CD4-positive, alpha-beta T cell treated with Interleukin-12 subunit alpha and Interleukin-12 subunit beta, for 1 hour (primary cell): ENCODE measurements at places on chromosomes 11 and 22.

GRCh38 chr22:45268167-45268957 is 16.4 kb upstream of the UPK3A start:
- DNase-seq, result peak; percentile 35

DNA sequence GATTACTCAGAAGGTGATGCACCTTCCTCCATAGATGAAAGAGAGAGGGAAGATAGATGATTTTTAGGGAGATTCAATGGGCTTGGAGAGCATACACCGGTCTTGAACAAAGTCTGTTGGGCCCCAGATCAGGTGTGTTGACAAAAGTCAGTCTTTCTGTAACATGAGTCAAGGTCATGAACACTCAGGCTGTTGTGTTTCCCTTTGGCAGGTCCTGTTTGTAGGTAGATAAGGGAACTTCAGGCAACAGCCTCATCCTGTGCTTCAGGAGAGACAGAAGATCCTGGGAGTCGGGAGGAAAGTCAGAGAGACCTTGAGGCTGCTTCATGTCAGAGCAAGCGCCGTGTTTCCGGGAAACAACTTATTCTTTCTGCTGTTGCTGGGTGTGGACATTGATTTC is 703.1 kb downstream of the BRD1 start:
- no peak for DNase-seq

DNA sequence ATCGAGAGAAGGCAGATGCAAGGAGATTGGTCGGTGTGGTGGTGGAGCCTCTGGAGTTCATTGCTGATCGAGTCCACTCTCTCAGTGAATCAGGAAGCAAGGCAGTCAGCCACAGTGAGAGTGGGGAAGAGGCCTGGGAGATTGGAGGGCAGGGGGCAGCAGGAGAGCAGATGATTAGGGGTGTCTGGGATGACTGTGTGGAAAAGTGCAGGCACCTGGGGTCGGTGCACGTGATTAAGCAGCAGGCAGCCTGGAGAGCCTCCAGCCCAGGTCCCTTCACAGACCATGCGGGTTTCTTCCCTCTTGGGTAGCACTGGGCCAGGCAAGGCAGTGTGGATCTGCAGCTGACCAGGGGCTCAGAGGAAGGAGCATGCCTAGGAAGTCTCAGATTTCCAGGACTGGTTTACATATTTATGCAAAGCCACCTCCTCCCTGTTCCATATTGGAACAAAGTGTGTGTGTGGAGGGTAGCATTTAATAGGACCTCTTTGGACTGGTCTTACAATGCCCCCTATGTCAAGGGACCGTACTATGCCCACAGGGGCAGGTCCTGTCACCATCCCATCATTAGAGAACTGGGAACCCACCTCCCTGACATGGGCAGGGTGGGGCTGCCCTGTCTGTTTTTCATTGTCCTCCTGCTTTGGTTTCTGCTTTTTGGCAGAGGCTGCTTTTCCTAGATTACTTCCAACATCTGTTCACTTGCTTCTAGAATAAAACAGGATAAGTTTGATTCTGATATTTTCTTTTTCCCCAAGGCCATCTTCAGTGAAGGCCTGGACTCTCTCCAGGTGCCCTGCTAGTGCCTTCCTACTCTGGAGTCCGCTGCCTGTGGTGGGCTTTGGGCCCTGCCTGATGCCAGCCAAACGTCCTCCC is 14.0 kb upstream of the GDPD5 start:
- no peak for DNase-seq

GRCh38 chr22:21818487-21819182 is 48.8 kb downstream of the MAPK1 start:
- no peak for DNase-seq

- no peak for DNase-seq
Measured at GRCh38 chr11:19777377-19778102, 64.9 kb downstream of the NAV2 start.

GRCh38 chr11:77522215-77522614 is 48.3 kb upstream of the PAK1 start:
- no peak for DNase-seq

DNA sequence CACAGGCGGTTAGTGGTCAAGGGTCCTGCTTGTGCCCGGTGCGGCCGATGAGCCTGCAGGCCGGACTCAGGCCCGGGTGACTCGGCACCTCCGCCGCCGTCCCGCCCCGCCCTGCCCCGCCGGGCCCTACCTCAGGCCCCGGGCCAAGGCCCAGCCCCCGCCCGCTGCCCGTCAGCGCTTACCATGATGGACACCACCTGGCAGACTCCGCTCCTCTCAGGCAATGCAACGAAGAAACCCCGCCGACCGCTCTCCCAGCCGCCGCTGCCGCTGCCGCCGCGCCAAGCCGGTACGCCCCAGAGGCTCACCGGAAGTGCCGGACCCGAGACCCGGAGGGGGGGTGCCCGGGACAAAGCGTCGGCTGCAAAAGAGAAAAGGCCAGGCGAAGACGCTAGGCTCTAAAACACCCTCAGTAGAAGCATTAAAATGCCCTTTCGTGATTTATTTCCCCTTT is at the start of gene UFD1:
Gene UFD1, minus strand, starts transcription at position 293 of the 454 bp plus-strand sequence. Its CDS starts 108 bp downstream, at position 185.
- peak; percentile 85 for DNase-seq

DNA sequence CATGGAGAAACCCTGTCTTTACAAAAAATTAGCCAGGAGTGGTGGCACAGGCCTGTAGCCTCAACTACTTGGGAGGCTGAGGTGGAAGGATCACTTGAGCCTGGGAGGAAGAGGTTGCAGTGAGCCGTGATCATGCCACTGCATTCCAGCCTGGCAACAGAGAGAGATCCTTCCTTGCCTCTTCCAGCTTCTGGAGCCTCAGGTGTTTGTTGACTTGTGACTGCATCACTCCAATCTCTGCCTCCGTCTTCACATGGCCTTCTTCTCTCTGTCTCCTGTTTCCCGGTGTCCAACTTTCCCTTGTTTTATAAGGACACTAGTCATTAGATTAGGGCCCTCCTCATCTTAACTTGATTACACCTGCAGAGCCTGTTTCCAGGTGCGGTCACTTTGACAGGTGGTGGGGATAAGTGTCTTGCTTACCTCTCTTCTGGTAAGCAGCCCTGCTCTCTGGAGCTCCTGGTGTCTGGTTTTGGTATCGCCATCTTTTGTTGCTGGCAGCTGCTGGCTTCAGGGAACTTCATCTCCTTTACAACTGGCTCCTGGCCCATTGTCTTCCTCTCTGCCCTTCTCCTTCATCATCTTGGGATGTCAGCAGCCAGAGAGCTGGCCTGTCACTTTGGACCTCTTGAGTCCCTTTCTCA is 8.2 kb upstream of the USP2 start:
- DNase-seq, result no peak

- no peak for DNase-seq
Measured at GRCh38 chr11:69130654-69131053, 25.1 kb upstream of the SMIM38 start.

GRCh38 chr11:121241343-121242211 is 51.0 kb upstream of the SC5D start:
- no peak for DNase-seq

- no peak for DNase-seq
Measured at GRCh38 chr11:379205-380094, 10.2 kb downstream of the B4GALNT4 start.

DNA sequence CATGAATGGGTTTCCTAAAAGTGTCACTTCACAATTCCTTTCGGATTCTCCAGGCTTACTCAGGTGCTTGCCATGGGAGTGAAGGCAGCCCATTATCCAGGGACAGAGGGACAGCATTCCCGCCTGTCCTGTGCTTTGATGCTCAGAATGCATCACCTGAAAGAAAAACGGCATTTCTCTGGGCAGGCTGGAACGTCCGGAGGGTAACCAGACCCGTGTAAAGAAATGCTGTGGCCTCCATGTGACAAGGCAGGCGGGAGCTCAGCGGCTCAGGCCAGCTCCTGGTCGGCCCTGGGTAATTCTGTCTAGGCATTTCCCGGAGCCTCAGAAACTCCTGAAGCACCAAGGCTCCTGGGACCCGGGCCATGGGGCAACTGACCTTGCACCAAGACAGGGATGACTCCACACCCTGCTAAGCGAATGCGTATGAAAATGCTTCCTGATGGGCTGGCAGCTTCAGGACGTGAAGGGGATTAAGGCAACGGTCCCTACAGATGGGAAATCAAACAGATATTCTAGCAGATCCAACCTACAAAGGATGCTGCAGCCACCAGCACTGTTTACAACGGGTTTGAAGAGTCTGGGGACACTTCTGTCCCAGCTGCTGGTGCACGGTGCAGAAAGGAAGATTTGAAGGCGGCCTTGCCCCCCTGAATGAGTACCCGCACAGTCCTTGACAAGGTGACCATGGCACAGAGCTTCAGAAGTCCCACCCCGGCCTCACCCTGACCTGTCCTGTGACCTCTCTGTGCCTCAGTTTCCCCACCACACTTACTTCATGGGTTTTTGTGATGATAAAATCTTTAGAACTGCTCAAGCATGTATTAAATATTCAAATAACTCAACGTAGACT is 13.6 kb upstream of the FGF3 start:
- no peak for DNase-seq

GRCh38 chr11:73154178-73154577 is 12.1 kb upstream of the FCHSD2 start:
- DNase-seq, result peak; percentile 38

- DNase-seq, result no peak
Measured at GRCh38 chr22:46386312-46386711, 50.8 kb downstream of the TRMU start.

DNA sequence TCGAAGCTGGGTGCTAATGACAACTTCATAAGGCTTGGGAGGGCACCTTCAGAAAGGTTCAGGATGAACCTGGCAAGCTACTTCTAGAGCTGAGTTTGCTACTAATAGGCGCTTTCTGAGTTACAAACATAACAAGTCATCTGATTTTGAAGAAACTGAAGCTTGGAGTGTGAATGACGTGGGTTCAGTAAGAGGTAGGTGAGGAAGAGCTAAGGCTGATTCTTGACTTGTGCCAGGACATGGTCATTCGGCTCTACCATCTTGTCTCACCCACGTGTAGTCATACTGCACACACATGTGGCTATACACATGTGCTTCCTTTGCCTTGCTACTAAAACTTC is 56.4 kb downstream of the SWAP70 start:
- no peak for DNase-seq

DNA sequence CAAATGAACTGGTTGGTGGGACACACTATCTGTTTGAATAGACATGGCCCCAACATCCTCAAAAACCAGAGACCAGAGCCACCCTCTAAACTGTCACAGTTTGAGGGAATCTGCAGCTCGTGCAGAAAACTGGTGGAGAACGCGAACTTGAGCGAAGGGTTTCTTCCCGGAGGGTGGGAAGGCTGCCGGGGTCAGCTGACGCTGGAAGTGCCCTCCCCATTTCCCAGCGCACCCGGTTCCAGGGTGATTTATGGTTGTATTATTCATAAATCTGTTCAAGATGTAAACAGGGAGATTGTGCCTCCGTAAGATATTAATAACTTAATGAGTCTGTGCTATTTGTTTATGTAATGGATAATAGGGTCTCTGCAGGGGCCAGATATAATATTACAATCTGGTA is 1396.7 kb downstream of the BRD1 start:
- DNase-seq, result no peak

DNA sequence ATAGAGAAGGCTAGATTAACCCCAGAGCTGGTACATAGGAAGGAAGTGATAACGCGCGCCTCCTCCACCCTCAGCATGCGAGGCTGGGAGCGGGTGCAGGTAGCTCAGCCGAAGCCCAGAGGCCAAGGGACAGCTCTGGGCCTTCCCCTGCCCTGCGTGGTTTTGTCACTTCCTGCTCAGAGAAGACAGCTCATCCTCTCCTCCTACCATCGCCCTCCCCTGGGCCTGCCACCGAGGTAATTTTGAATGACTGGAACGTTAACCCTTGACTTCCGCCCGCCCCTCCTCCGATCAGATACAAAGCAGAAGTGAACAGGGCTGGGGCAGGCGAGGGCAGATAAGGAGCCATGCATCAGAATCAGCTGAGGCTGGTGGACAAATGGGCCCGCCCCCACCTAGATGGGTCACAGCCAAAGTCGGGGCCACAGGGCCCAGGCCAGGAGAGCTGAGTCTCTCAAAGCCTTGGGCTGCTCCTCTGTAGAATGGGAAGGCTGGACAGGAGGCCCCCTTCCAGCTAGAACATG is 1.6 kb downstream of the RAC2 start:
- peak; percentile 92 for DNase-seq

- DNase-seq, result no peak
Measured at GRCh38 chr22:45866126-45866645, 110.8 kb downstream of the WNT7B start.

- DNase-seq, result peak; percentile 46
Measured at GRCh38 chr11:5476186-5476819, 12.2 kb upstream of the OR52D1 start.

DNA sequence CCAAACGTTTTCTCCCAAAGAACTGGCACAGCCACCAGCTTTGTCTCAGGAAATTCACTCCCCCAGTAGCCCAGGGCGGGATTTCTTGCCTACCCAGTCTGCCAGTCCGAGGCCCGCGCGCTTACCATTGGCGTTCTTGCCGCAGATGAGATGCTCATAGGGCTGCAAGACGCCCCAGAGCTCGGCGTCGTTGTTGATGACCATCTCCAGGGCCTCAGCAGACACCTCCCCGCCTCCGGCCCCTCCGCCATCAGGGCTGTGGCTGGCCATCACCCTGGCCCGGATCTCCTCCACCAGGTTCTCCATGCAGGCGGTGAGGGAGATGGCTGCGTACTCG is 1.3 kb downstream of the ABTB2 start:
- DNase-seq, result no peak

- DNase-seq, result no peak
Measured at GRCh38 chr11:90704510-90704909, 481.7 kb upstream of the CHORDC1 start.

GRCh38 chr11:105789579-105790420 is 179.9 kb downstream of the GRIA4 start:
- DNase-seq, result no peak

DNA sequence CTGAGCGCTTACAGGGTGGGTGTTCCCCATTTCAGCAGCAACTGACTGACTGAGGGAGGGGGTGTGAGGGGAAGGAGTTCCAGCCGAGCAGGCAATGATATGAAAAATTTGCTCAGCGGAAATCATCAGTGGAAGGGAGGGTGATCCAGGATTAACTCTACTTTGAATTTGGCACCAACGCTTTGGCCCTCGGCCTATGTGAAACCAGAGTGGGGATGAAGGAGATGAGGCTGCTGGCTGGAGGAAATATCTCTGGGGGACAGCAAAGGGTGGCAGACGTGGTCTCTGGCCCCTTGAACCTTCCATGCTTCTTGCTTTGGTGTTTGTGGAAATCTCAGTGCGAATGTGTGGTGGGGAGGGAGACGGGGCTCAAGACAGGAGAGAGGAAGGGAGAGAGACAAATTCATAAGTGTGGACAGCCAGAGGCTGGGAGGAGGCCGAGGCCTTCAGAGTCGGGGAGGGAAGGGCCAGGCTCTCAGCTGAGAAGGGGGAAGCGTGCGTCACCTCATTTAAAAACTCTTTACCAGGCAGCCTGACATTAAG is 83.6 kb downstream of the FDX1 start:
- no peak for DNase-seq

DNA sequence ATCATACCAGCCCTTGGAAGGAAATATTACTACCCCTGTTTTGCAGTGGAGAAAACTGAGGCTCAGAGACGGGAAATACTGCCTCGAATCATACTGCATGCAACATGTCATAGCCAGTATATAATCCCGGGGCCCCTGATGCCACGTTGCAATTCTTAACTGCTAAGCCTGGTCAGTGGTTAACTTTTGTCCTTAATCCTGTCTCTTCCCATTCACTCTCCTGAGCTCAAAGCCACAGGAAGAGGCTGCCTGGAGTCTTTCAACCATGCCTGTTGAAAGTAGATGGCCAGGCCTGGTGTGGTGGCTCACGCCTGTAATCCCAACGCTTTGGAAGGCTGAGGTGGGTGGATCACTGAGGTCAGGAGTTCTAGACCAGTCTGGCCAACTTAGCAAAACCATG is 166.6 kb downstream of the MIAT start:
- DNase-seq, result no peak
